ENCODE measurements at places on chromosomes 6 and 20.

GRCh38 chr6:132491303-132491702, 21.6 kb downstream of the STX7 start:
- DNase-seq: no peak

DNA sequence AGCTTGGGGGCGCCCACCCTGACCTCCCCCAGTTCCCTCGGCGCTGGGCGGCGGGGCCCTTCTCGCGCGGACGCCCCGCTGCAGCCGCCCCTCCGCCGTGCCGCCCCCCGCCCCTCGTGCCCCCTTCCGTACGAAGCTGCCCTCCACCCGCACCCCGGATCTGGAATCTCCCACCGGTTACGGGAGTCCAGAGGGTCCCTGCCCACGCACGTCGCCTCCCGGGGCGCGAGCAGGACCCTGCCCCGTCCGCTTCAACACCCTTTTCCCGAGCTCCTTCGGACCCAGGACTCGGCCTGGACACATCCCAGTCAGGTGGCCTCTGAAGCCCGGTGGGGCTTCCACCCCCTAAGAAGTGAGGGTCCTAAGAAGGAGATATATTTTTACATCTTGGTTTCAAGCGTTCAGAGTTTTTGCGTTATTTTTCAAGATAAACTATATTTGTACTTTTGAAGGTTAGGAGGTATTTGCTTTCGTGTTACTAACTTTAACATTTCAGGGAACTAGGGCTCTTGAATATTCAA, 506 bp downstream of the ARFGAP1 start:
- DNase-seq: no peak

- no peak for DNase-seq
These were observed 34.2 kb downstream of the ZNF391 start for GRCh38 chr6:27422651-27423332.

GRCh38 chr6:68691120-68691519, 56.0 kb downstream of the ADGRB3 start:
- no peak for DNase-seq

DNA sequence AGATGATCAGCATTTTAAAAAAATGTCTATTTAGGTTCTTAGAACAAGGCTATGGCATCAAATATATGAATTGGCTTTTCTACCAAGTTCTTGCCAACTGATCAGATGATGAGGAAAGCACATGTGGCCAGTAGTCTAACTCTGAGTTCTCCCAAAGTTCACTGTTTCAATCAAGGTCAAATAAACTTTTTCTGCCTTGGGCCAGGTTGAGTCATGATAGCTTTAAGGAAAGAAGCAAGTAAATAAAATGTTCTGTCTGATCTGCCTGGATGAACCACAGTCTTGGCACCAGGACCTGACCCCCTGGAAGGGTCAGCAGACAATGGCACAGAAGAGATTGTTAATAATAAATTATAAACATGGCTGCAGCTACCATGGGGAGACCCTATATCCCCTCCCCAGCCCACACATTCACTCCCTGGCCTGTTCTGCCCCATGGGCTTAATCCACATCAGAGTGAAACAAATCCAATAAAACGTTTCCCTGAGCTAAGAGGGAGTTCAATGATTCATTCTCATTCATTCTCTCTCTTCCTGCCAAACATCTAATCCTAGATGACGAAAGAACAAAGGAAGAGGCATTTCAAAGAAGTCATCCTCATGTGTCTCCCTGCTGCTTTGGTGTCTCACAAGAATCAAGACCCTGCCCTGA, 661.6 kb downstream of the DHX35 start:
- DNase-seq: no peak

All from CD4-positive, alpha-beta T cell treated with Interleukin-15 for 4 hours (primary cell).